ENCODE measurements at places on chromosomes 2 and 18. TPM values are rescaled to one million over a fixed set of nuclear protein-coding genes. Genes with fewer than 3 reads are reported as not detected.

GRCh38 chr2:181308766-181309515 is 148.2 kb upstream of the ITGA4 start:
- no peak overlapping the region for H3K4me3 ChIP-seq
- no peak for DNase-seq
- no peaks in the 10 kb centered on the region for H3K27me3 ChIP-seq
- H3K4me1 ChIP-seq, result peaks cover 3% of the 10 kb centered on the region
- no peak overlapping the region for H3K27ac ChIP-seq

- no peaks in the 10 kb centered on the region for H3K27me3 ChIP-seq
- no peaks in the 10 kb centered on the region for H3K4me1 ChIP-seq
- H3K36me3 ChIP-seq, result no peaks in the 10 kb centered on the region
- no peak overlapping the region for H3K4me3 ChIP-seq
Observed at GRCh38 chr2:136917411-136917881, 152.1 kb downstream of the THSD7B start.

The LBX2 gene
- 0.12 TPM for total RNA-seq

DNA sequence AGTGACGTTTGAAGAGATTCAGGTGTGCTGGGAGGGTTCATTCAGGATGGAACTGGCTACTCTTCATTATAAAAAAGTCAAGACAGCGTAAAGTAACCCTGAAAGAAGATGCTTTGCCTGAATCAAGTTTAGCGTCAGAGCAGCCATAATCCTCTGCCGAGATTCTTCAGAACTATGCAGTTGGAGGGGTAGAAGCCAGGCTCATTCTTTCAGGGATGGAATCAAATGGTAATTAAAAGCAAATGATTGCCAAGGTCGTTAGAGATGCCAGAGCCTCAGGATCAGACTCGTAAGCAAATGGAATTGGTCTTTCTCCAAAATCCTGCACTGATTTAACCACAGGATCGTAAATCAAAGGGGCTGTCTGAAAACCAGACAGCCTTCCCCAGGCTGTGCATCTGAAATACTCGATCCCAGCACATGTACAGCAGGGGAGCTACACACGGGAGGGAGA is 21.9 kb downstream of the APCDD1 start:
- H3K4me1 ChIP-seq, result no peaks in the 10 kb centered on the region
- no peak overlapping the region for H3K4me3 ChIP-seq
- no peaks in the 10 kb centered on the region for H3K27me3 ChIP-seq
- H3K36me3 ChIP-seq, result no peaks in the 10 kb centered on the region

- H3K4me1 ChIP-seq, result no peaks in the 10 kb centered on the region
- H3K27me3 ChIP-seq, result no peaks in the 10 kb centered on the region
- peaks cover 13% of the 10 kb centered on the region for H3K36me3 ChIP-seq
- H3K27ac ChIP-seq, result no peak overlapping the region
- DNase-seq, result no peak
Observed at GRCh38 chr2:39024833-39025232, 96.0 kb downstream of the SOS1 start.

The SLC35F5 gene
- total RNA-seq, result 83.0 TPM

GRCh38 chr2:208906330-208906729 is 499.7 kb downstream of the PTH2R start:
- no peaks in the 10 kb centered on the region for H3K36me3 ChIP-seq
- no peak for DNase-seq
- no peak overlapping the region for H3K4me3 ChIP-seq
- peaks cover 6% of the 10 kb centered on the region for H3K4me1 ChIP-seq
- H3K27me3 ChIP-seq, result no peaks in the 10 kb centered on the region
- no peak overlapping the region for H3K27ac ChIP-seq

- peaks cover 16% of the 10 kb centered on the region for H3K4me1 ChIP-seq
- H3K4me3 ChIP-seq, result no peak overlapping the region
- DNase-seq, result no peak
- no peaks in the 10 kb centered on the region for H3K27me3 ChIP-seq
- H3K36me3 ChIP-seq, result no peaks in the 10 kb centered on the region
- no peak overlapping the region for H3K27ac ChIP-seq
Observed at GRCh38 chr18:24629921-24630320, 169.5 kb downstream of the HRH4 start.

DNA sequence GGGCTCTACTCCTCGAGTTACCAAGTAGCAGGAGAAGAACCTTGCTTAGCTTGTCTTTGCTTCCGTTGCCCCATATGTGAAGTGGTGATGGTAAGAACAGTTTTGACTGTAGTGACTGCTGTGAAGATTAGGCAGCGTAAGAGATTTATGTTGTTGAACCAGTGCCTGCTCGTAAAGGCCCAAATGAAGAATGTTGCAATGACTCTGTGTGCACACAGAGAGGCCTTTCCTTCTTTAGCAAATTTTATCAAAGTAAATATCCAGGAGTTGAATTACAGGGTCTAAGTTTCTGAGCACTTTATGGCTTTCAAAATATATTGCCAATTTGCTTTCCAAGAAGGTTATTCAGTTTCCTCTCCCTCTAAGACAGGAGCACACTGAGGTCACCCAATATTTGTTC is 14.5 kb downstream of the NTSR2 start:
- no peak overlapping the region for H3K4me3 ChIP-seq
- H3K27me3 ChIP-seq, result no peaks in the 10 kb centered on the region
- DNase-seq, result no peak
- peaks cover 8% of the 10 kb centered on the region for H3K4me1 ChIP-seq

The MYOM1 gene
- 0.45 TPM for total RNA-seq

- H3K4me1 ChIP-seq, result no peaks in the 10 kb centered on the region
- no peak overlapping the region for H3K4me3 ChIP-seq
- no peak for DNase-seq
- H3K27me3 ChIP-seq, result no peaks in the 10 kb centered on the region
- no peak overlapping the region for H3K27ac ChIP-seq
- no peaks in the 10 kb centered on the region for H3K36me3 ChIP-seq
Observed at GRCh38 chr2:206832873-206833272, 67.5 kb downstream of the FASTKD2 start.

DNA sequence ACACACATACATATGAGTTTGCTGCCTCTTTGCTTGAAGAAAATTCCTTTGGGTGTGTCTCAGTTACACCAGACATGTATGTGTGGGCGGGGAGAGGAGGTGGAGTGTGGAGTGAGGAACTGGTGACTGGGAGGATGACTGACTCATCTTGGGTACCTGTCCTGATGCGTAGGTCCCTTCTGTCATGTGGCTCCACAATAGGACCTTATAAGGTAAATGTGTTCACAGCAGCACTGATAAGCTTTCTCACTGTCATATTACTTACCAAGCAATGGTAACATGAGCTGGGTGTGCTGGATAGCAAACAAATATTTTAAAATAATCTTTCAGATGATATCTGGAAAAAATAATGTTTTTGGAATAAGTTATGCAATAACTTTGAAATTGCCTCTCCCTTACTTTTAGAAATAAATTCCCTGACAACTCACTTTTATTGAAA is 45.1 kb downstream of the SLC9A2 start:
- H3K4me3 ChIP-seq, result no peak overlapping the region
- H3K27me3 ChIP-seq, result no peaks in the 10 kb centered on the region
- DNase-seq, result no peak
- no peaks in the 10 kb centered on the region for H3K4me1 ChIP-seq
- H3K27ac ChIP-seq, result no peak overlapping the region
- no peaks in the 10 kb centered on the region for H3K36me3 ChIP-seq

Measured in neural progenitor cell (in vitro differentiated cells).